Epithelial cell of esophagus (primary cell): ENCODE measurements at places on chromosomes 7 and 10.

DNA sequence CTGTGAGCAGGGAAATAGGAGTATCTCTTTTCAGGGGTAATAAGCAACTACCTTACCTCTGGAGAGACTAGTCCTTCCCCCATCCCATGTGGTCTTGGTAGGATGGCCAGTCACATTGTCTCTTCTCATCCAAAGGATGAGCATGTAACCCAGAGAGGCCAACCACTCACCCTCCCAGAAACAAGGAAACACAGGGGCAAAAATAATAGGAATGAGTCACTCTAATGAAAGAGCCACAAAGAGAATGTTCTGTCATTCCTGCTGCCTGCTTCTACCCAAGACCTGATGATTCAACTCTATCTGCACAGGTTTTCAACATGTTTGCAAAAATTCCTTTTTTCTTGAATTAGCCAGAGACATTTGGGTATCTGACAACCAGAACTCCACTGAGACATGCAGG lies 99.3 kb upstream of the NFE2L3 start:
- peak; percentile 79 for DNase-seq

DNA sequence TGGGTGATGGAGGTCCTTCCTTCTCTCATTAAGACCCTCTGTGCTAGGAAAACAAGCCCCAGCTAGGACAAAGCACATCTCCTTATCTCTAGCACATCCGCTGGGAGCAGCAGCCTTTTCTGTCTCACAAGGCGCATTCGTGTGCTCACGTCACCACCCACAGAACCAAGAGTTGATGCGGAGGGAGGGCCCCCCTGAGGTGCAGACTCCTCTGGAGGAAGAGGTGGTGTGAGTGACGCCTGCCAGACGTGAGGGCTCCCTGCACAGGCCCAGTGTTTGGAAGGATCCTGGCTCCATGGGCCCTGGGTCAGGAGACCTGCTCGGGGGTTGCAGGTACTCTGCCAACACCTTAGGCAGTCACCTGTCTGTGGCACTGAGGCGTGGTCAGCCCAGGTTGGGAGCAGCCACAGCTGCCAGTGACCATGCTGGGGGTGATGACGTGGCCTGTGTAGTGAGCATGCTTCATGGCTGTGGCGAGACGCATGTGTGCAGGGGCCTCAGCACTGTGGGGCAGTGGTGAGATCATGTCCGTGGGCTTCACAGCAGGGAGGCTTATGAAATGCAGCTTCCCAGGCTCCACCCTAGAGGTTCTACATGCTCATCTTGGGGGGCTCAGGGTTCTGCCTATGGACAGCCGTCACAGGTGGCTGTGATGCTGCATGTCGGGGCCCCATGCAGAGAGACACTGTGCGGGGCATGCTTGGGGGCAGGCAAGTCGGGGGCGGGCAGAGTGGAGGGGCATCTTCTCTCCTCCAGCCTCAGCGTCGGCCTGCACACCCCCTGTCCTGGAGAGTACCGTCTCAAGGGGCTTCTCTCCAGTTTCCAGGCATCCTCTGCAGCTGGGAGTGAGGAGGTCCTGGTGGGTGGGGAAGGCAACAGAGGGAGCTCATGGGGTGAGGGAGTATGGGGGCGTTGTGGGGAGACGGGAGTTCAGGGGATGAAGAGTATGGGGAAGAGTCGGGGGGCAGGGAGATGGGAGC lies 56.2 kb upstream of the DPYSL4 start:
- DNase-seq: no peak

GRCh38 chr7:16739863-16740622 lies 13.5 kb upstream of the TSPAN13 start:
- peak; percentile 97 for DNase-seq

- peak; percentile 79 for DNase-seq
Measured at GRCh38 chr7:28587211-28587610, 174.9 kb downstream of the CREB5 start.

DNA sequence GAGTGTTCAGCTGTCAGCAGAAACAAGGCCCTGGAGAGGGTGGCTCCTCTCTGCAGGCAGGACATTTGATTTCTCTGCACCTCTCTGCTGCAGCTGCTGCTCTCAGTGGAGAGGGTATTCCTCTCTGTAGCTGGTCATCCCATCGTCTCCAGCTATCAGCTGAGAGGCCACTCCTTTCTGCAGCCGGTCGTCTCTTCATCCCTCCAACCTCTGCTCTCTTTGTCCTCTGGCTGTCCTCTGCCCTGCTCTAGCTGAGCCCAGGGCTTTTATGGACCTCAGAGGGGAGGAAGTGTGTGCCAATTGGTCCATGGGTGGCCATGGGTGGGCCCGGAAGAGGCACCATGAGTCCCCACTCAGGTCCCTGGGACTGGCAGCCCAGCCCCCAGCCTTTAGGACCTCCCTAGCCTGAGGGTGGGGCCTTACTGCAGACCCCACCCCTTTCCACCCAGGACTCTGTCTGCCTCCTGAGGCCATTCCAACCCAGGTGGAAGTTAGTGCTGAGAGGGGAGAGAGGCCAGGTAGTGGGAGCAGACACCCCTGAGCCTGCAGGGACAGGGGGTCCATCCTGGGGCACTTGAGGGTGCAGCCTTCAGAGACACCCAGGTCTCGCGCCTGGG lies 26.2 kb upstream of the CDCA7L start:
- no peak for DNase-seq

DNA sequence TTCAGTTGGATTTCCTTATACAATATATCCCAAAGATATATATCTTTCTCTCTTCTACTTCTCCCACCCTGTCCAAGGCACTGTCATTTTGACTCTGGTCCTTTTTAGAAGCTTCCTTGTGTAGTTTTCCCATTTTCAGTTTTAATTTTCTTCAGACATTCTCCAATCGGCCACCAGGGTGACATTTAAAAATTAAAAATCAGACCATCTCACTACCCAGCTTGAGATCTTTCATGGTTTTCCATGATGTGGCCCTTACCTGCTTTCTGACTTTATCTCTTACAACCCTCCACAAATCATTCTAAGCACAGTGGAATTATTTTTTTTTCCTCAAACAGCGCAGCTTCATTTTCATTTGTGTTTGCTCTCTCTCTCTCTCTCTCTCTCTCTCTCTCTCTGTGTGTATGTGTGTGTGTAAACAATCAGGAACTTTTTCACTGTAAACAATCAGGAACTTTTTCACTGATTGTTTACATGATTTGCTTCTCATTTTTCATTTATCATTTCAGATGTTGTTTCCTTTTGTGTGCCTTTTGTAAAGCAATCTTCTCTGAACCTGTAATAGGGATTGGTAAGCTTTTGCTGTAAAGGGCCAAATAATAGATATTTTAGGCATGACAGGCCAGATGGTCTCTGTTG lies 348.9 kb downstream of the ATRNL1 start:
- DNase-seq: no peak

GRCh38 chr7:136807598-136807997 lies 60.9 kb upstream of the CHRM2 start:
- DNase-seq: no peak

- no peak for DNase-seq
Measured at GRCh38 chr10:11195623-11196022, 178.0 kb downstream of the CELF2 start.

DNA sequence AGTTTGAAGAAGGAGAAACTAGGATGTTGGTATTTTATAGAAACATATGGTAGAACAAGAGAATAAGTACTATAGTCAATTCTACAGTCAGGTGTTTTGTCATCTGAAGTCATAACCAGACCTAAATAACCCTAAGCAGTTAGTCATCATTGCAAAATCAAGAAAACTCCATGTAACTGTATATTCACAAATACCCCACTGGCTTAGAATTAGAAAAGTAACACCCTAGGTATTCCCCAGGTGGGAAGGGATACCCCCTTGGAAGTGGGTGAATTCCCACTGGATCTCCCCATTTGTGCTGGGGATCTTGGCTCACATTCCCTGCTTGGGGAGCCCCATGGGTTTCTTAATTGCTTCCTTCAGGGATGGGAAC lies 45.9 kb upstream of the ITGB8 start:
- peak; percentile 62 for DNase-seq

GRCh38 chr7:11212816-11213215 lies 239.1 kb downstream of the PHF14 start:
- peak; percentile 17 for DNase-seq

DNA sequence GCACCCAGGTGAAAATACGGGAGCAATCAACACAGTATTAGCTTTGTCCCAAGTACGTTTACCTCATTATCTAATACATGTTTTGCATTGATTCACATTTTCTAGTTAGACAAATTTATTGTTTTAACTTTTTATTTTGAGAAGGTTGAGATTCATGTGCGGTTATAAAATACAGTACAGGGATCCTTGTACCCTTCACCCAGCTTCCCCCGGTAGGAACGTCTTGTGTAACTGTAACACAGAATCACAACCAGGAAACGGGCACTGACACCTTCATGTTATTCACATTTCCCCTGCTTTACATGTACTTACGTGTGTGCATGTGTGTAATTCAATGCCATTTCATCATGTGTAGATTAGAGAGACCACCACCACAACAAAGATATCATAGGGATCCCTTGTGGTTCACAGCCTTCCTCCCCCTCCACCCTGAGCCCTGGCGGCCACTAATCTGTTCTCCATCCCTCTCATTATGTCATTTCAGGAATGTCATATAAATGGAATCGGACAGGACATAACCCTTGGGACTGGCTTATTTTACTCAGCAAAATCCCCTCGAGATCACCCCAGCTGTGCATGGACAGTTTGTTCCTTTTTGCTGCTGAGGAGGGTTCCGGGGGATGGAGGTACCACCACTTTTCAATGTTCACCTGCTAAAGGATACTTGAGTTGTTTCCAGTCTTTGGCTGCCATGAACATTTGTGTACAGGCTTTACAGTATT lies 46.5 kb upstream of the C10orf71 start:
- no peak for DNase-seq

DNA sequence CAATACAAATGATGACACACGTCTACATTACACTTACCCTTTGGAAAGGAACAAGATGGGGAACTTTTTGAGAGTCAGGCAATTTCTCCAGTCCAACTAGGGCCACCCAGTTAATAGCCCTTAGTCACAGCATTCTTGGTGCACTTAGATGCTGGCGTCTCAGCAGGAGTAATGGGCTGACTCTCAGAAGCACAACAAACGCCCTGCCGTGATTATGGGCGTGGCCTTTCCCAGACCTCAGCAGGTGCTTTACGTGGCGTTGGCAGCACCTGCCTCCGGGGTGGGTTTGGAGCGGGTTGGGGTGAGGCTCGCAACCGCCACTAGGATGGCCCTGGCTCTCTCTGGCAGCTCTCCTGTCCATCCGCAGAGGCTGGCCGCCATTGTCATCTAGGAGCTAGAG lies 147.6 kb upstream of the SHH start:
- peak; percentile 3 for DNase-seq

GRCh38 chr10:78851647-78852046 lies 217.1 kb upstream of the ZMIZ1 start:
- no peak for DNase-seq

GRCh38 chr10:61635471-61635870 lies 27.3 kb upstream of the CABCOCO1 start:
- DNase-seq: no peak

- no peak for DNase-seq
Measured at GRCh38 chr7:6649241-6649961, 12.3 kb downstream of the ZNF316 start.

DNA sequence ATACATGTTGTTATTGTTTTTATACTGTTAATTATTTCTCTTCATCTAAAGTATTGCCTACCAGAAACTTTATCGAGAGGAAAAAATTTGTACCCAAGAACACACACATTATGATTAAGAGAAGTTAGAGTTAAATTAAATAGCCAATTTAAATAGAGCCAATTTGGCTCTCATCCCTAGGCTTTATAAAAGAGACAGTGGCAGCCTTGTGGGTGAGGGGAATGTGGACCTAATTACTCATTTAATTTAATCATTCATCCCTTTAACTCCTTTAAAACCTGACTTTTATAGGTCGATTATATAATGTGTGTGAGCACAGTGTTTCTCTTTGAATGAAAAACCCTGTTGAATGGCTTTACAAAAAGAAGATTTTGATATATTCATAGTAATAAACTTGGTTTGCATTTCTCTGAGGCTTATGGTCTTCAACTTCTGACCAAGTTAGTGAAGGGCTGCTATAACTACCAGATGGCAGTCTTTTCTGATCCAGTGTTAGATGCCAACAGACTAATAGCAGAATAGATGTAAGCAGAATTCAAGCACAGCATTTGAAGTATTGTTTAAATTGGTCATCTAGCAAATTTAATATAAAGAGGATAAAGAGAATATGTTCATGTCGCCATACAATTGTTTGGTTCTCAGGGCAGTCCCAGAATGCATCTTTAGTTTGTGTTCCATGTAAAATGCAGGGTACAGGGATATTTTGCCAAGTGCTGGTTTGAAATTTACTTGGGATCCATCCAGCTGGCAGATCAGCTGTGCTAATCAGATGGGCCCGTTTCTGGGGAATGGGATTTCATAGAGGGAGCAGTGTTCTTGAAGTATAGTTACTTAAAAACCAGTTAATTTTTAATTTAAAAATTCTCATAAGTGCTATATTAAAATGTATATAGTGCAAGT lies 25.3 kb downstream of the ADD3 start:
- no peak for DNase-seq

DNA sequence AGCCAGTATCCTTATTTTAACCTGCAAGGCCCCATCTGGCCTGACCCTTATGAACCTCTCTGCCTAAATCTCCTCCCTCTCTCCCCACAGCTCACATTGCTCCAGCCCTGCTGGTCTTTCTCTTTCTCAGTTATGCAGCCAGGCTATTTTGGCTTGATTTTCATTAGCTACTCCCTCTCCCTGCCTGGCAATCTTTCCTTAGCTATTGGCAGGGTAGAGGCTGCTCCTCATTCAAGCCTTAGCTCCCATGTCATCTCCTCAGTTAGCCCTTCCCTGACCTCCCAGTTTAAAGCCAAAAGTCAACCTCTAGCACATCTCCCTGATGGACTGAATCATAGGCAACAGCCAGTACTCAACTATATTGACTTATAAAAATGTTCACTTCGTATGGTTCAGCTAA lies 214.4 kb upstream of the CELF2 start:
- no peak for DNase-seq

DNA sequence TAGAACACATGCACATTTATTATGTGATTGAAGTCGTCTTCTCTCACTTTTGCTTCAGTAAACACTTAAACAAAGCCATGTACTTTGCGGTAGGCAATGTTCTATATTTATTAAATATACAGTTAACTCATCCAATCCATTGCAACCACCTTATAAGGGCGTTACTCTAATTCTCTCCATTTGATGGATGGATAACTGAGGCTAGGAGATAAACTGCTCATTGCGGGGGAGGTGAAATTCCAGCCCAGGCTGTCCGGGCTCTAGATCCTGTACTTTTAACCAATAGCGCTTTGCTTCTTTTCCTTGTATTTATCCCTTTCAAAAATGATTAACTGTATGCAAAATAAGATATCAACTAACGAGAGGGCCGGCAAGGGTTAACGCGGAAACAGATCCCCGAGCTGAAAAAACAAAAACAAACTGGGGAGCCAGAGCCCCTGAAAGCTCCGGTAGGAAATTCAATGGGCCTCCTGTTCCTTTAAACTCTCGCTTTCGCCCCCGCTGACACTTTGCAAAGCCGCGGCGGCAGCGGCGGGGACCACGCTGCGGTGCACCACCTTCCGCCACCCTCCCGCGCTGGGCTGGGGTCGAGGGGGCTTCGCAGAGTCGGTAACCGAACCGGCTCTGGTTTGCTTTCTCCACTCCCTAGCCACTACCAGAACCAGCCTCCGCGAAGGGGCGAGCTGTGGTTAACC lies 1.0 kb upstream of the PLXDC2 start:
- DNase-seq: no peak
